ENCODE measurements at places on chromosomes 7 and 10. TPM values are rescaled to one million over a fixed set of nuclear protein-coding genes. Genes with fewer than 3 reads are reported as not detected.

- H3K4me3 ChIP-seq = no peak overlapping the region
- peaks cover 5% of the 10 kb centered on the region for H3K4me1 ChIP-seq
- H3K27me3 ChIP-seq = no peaks in the 10 kb centered on the region
- H3K27ac ChIP-seq = no peak overlapping the region
- DNase-seq = no peak
Observed at GRCh38 chr7:87206361-87206760, 13.2 kb downstream of the TMEM243 start.

SLC26A5 gene
- total RNA-seq = 1.3 TPM

MMRN2 gene
- total RNA-seq = 34.5 TPM

DNA sequence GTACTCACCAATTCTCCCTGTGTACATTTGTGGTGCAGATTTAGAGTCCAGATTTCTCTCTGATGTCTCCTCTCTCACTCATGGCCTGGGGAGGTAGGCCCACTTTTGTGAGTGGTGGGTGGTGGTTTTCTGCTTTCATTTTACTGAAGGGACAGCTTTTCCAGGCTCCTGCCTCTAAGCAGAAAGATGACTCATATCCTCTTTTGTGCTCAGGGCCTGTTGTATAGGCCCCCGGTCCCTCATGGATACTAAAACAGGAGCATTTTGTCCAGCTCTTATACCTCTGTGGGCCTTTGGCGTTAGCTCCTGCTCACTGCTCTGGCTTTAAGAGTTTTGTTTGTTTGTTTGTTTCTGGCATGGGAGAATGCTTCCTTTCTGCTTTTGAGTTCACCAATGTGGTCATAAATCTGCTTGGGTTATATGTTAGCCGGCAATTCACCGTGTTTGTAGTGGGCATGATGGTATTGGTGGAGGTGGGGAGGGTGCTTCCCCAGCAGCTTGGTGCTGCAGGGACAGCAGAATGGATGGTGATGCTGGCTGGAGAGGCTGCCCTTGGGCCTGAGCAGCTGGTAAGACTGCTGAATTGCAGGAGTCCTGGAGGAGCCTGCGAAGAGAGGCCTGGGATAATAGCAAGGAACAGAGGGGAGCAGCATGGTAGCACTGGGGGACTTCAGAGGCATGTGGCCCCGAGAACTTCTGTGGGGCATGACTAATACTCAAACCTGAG, 468.7 kb downstream of the RPS24 start:
- H3K36me3 ChIP-seq = no peaks in the 10 kb centered on the region
- H3K4me1 ChIP-seq = no peaks in the 10 kb centered on the region
- no peak for DNase-seq
- no peak overlapping the region for H3K4me3 ChIP-seq
- H3K27me3 ChIP-seq = no peaks in the 10 kb centered on the region
- H3K27ac ChIP-seq = no peak overlapping the region

OPALIN gene
- total RNA-seq = not detected

Measured in upper lobe of left lung (tissue), 6 donors.